ENCODE measurements at places on chromosomes 6 and 20. TPM values are rescaled to one million over a fixed set of nuclear protein-coding genes. Genes with fewer than 3 reads are reported as not detected.

GRCh38 chr6:75266716-75267291, 17.8 kb downstream of the TMEM30A start:
- no peaks in the 10 kb centered on the region for H3K27me3 ChIP-seq
- no peak overlapping the region for H3K4me3 ChIP-seq
- peaks cover 35% of the 10 kb centered on the region for H3K4me1 ChIP-seq
- H3K36me3 ChIP-seq, result peaks cover 28% of the 10 kb centered on the region
- DNase-seq, result no peak
- H3K27ac ChIP-seq, result no peak overlapping the region

GRCh38 chr6:56491606-56492328, 150.9 kb downstream of the DST start:
- peaks cover 2% of the 10 kb centered on the region for H3K36me3 ChIP-seq
- H3K4me1 ChIP-seq, result no peaks in the 10 kb centered on the region
- no peak overlapping the region for H3K27ac ChIP-seq
- H3K4me3 ChIP-seq, result no peak overlapping the region
- no peaks in the 10 kb centered on the region for H3K27me3 ChIP-seq

DNA sequence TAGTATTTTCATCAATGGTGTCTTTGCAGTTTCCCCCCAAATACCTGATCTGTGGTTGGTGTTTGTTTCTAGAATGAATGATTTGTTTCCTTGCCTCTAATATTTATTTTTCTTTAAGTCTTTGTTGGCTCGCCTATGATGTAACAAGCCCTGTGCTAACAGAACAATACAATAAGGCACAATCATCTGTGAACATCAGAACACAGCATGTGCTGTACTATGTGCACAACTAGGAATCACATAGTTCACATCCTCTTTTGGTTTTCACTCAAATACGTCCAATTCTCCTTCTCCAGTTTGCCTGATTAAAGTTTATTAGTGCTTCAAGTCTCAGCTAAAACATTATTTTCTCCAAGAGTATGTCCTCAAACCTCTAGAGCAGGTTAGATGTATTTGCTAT, 613.1 kb downstream of the EPHA7 start:
- no peaks in the 10 kb centered on the region for H3K4me1 ChIP-seq
- H3K27ac ChIP-seq, result no peak overlapping the region
- no peaks in the 10 kb centered on the region for H3K27me3 ChIP-seq
- H3K36me3 ChIP-seq, result no peaks in the 10 kb centered on the region

SRSF12 gene
- total RNA-seq, result 0.26 TPM
